ENCODE measurements at places on chromosomes 1 and 21. TPM values are rescaled to one million over a fixed set of nuclear protein-coding genes. Genes with fewer than 3 reads are reported as not detected.

The FNDC7 gene
- 0.22 TPM for total RNA-seq

The LIPI gene
- total RNA-seq: not detected

The MCOLN3 gene
- total RNA-seq: 13.7 TPM

The PEAR1 gene
- total RNA-seq: 5.5 TPM

The CFHR2 gene
- total RNA-seq: not detected

The CFHR1 gene
- total RNA-seq: 1.5 TPM

The KRTAP10-12 gene
- not detected for total RNA-seq

The ANKRD34A gene
- total RNA-seq: 0.76 TPM

Data from articular chondrocyte of knee joint (primary cell).